CD8-positive, alpha-beta memory T cell (primary cell): ENCODE measurements at places on chromosomes 5 and 9. TPM values are rescaled to one million over a fixed set of nuclear protein-coding genes. Genes with fewer than 3 reads are reported as not detected.

DNA sequence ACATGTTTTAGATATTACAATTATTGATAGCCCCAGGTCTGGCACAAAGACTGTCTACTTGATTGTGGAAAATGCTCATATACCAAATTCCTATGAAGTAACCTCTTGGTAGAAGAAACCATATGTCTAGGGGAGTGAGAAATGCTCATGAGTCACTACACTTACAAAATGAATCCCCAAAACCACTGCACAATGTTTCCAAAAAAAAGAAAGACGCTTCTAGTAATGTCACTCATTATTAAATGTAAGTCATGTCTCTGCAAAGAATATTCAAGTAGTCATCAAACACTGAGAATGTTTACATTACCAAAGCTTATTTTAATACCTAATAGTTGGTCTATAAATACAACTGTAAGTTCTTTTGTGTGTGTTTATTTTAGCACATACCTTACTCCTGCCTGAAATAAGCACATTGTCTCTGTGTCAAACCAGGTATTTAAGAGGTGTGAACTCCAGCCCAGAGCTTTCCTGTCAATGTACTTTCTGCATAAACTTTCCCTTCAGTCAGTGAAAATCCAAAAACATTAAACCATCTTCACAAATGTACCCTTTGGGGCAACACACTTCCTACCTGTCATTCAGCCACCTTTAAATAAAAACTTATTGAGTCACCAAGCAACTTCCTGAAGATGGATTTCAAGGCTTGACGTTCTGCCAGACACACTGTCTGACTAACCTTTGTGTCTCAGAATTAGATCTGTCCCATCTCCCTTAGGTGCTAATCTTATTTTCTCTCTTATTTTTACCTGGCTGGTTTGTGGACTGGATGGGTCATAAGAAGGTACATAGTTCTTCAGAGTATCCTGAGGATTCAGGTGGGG is 194.0 kb downstream of the NFIB start:
- no peak for DNase-seq

DNA sequence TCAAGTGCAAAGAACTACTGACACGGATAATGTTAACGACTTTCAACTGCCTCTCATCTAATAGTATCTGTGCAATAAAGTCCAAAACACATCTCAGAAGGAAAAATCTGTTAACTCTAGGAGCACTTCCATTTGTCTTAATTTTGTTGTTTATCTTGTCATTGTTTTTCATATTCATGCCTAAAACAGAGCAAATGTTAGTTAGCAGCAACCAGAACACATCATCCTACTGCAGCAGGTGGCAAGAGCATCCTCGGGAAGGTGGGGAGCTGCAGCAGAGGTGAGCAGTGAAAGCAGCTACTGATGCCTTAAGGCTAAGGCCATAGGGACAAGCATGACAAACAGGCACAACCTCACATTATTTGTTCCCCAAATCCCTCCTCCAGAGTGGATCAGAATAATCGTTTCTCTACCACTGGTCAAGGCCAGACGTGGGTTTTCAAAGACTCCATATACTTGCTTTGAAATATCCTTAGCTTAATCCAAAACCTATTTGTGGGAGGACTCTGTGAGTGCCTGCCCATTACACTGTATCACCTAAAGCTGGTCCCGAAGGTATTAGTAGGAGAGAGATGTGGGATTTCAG is 1.0 kb downstream of the HMGCS1 start:
- DNase-seq = no peak

DNA sequence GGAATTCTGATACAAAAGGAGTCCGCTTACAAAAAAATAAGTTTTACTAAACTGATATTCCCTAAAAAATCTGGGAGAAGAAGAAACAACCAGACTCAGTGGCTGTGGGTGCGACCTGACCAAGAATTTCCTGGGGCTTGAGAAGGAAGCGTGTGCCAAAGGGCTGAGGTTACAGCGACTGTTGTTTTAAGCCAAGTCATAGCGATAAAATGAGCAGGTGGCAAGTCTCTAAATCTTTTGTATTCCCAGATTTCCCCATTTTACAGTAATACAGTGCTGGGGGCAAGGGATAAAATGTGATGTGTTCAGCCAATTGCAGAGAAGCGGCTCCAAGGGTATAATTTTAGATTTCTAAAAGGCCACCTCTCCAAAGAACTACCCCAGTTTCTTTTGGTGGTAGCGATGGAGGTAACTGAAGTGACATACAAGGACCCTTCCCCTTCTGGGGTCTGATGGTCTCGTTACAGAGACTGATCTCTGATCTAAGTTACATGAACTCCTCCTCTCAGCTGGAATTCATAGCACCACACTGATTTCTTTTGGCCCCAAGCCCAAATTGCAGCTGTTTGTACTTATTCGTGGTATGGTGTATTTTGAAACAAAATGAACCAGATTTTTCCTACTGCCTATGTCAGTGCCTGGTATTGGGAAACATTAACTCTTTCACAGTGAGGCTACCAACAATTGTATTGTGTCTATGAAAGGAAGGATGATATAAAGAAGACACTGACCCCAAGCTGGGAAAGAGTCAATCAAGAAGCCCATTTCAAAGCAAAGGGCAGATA is 41.6 kb downstream of the LPAR1 start:
- no peak for DNase-seq

DNA sequence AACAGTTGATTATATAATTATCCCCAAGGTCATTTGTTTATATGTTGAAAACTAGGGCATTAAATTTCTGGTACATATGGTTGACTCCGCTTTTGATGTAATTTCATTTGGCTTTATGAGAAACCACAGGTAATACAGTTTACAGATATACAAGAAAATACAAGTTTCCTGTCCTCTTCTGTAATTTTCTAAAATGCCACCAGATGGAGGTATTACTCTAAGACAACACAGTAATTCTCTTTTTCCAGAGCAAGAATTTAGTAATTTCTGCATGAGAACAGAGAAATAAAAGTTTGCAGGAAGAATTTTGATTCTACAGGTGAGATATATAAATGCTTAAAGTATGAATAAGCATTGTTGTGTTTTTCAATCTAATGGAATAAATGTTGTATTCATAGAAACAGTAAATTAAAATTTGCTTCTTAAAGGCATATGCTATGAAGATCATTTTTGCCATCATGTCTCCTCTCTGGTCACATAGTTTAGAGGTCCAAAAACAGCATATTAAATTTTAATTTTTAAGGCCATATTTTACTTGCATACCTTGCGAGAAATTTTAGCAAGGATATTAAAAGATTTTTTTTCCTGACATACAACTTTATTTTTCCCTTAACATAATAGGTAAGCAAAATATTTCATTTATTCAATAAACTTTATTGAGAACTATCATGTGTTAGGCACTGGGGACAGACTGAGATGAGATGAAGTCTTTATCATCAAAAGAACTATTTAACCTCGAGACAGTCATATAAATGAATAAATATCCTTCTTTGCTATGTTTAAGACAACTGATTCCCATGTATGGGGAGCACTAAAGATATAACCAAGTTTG is 22.7 kb downstream of the CHD1 start:
- DNase-seq = no peak

DNA sequence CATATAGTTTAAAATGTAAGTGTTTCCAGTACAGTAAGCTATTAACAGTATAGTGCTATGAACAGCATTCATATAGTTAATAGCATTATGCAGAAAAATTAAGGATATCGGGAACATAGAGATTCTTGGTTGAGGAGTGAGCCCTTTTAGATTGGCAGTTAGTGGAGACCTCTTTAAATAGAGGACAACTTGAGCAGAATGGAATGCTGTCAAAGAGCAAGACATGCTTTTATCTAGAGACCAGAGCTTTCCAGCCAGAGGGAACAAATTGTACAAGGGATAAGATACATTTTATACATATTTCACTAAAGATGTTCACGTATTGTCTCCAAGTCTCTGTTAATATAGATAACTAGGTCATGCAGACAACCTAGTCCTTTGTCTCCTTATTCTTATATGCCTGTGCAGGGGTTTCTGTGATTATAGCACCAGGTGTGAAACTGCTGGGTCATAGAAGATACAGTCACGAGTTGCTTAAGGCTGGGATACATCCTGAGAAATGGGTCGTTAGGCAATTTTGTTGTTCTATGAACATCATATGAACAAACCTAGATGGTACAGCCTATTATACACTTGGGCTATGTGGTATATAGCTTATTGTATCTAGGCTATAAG is 6.0 kb downstream of the IPO11 start:
- DNase-seq = no peak

DNA sequence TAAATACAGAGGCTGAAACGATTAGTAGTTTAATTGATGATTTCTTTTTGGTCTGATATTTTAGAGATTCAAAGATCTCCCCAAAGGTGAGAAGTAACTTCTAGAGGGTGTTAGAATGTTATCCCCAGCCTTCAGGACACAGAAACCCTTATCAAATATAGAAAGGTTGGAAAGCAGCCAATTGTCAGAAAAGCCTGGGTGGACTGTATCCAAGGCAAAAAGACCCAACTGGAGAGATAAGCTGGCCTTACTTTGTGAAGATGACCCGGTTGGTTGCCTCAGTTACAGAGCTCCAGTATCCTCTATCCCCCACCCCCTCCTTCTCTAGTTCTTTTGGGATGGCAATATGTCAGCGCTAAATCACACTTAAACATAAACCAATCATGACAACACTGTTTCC is 75.7 kb downstream of the GCNT4 start:
- DNase-seq = no peak

DNA sequence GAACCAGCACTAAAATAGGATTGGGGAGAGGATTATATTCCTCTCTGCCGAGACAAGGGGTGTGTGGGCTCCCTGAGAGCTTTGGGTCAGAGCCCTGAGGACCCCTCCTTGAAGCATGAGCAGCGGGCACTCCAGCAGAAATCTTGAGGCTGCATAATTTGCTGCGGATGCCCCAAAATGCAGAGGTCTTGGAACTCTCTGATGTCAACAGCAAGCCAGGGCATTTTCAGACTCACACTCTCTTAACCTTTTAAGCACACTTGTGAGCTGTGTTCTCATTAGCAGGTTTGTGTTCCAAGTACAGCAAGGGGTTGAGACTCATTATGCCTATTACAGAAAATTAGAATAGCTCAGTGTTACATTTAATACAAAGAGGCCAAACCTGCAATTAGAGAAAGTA is 513.0 kb upstream of the ADAMTS16 start:
- no peak for DNase-seq

- DNase-seq = peak; percentile 70
Observed at GRCh38 chr5:133868946-133869518, 99.4 kb downstream of the C5orf15 start.

ALDH1A1 gene
- total RNA-seq = 0.26 TPM

DNA sequence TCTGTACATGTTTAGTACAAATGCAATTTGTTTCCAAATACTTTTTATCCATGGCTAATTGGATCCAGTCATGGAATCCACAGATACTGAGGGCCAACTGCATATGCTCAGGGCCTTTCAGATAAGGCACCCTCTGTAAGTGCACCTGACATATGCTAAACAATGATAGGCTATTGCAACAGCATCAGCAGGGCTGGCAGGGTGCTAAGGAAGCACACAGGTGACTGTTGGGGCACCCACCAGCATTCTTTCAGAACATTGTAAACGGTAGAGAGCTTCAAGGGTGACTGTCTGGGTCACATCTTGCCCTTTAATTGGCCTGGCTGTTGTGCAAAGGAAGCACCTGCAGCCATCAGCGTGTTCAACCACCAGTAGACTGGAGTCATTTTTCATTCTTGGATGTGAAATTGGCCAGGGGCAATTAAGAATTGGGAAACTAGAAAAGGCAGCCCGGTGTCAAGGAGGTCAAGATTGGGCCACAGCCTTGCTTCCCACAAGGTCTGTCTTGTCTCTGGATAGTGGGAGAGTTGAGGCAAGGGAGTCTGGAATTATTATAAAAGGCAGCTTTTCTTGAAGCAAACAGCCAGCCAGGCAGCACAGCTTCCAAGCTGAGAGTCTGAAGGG is 129.3 kb upstream of the RAI14 start:
- no peak for DNase-seq

GRCh38 chr9:38084556-38084880 is 15.5 kb upstream of the SHB start:
- DNase-seq = no peak

FCN2 gene
- not detected for total RNA-seq

GRCh38 chr5:82347201-82347865 is 69.2 kb upstream of the RPS23 start:
- no peak for DNase-seq

PCDHB7 gene
- not detected for total RNA-seq

- DNase-seq = no peak
Observed at GRCh38 chr5:60365001-60365400, 335.0 kb downstream of the DEPDC1B start.

- DNase-seq = no peak
Observed at GRCh38 chr9:133569891-133570690, 35.6 kb downstream of the ADAMTSL2 start.

DNA sequence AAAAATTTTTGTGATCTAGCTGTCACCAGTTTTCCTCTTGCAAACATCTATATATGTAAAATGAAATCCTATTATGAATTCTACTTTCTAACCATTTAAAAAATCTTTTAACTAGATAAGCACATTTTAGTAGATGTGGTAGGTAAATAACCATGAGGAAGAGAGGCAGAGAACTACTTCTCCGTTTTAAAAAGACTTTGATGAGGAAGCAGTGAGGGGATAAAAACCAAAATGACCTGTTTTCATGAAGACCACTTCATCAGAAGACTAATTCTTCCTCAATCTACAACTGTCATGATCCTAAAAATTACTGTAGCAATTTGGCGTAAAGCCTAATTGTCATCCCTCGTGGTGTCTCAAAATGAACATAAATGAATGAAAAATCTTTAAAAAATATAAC is 15.7 kb upstream of the ERBIN start:
- no peak for DNase-seq
